ENCODE measurements at places on chromosomes 3 and 15.

DNA sequence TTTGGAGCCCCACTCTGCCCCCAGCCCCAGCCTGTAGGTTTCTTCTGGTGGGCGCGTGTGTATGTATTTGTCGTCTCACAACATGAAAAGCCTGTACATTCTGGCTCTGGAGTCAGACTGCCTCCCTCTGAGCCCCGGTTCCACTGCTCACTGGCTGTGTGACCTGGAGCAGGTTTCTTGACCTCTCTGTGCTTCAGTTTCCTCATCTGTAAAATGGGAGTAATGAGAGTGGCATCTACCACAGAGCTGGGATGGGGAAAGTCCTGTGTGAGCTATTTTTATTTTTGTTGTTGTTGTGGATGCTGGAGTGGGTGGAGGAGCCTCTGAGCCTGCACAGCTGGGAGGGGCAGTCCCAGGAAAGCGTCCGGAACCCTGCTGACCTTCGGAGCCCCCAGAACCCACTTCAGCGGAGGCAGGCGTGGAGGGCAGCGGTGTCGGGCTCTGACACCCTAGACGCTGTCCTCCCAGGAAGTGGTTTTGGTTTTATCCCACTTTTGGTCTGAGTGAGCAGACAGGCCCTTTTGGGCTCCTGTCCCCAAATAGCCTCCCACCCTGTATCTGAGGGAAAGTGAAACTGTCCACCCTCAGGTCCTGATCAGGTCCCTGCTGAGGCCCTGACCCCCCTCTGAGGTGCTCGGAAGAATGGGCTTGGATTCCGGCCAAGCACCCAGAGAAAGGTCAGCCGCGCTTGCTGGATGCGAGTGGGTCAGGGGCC lies 103.5 kb downstream of the CHSY1 start:
- no peak for DNase-seq

- no peak for DNase-seq
Observed at GRCh38 chr3:173676094-173676493, 278.6 kb downstream of the NLGN1 start.

DNA sequence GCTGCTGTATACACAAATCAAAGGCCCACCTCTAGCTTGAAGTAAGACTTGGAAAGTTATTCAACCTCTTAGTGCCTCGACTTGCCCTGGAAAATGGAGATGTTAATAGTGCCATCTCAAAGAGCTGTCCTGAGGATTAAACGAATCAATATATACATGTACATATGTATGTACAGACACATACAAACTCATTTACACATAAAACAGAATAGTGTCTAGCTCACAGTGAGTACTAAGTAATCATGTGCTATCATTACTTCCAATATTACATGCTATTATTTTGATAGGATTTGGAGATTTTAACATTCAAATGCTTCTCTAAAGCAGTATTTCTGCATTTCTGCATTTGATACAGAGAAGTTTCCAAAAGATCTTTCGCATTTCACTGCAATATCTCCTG lies 20.5 kb downstream of the LARP6 start:
- DNase-seq: no peak

DNA sequence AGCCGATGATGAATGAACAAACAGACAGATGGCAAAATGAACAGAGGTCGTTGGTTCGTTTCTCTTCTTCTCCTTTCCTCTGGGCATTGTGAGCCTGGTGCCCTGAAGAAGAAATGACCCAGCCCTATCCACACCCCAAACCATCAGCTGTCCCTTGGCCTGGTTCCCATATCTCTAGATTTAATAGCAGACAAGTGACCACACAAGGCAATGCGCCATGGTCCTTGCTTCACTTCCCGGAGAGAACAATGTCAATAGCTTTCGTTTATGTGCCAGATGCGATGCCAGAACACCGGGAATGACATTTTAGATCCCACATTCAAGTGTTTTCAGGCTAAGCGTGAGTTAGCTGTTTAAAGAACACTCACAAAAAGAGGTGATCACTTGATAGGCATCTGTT lies 17.7 kb downstream of the POC1A start:
- DNase-seq: no peak

GRCh38 chr3:54830658-54831057 lies 97.2 kb downstream of the LRTM1 start:
- no peak for DNase-seq

DNA sequence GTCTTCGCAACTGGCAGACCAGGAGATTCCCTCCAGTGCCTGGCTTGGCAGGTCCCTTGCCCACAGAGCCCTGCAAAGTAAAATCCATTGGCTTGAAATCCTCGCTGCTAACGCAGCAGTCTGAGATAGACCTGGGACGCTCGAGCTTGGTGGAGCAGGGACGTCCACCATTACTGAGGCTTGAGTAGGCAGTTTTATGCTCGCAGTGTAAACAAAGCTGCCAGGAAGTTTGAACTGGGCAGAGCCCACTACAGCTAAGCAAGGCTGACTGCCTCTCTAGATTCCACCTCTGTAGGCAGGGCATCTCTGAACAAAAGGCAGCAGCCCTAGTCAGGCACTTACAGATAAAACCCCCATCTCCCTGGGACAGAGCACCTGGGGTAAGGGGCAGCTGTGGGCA lies 205.0 kb upstream of the MME start:
- no peak for DNase-seq

DNA sequence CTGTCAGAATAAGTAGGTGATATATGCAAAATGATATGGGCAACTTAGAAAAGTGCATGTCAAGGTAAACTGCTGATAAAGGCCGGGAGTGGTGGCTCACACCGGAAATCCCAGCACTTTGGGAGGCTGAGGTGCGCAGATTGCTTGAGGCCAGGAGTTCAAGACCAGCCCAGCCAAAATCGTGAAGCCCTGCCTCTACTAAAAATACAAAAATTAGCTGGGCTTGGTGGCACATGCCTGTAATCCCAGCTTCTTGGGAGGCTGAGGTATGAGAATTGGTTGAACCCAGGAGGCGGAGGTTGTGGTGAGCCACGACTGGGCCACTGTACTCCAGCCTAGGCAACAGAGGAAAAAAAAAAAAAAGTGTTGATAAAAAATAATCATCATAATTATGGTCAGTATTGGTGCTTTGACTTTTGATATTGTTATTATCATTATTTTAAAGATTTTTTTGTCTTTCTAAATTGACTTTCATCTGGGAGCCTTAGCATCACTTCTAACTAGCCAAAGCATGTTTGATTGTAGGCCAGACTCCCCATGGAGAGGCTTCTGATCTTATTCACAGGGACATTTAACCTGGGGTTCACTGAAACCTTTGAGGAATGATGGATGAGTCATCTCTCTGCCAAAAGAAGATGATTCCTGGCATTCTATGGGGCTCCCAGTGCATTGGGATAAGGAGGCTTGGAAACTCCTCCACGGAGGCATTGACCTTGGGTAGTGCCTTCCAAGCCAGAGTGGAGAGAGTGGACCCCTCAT lies 5.6 kb downstream of the ZBTB38 start:
- DNase-seq: no peak

DNA sequence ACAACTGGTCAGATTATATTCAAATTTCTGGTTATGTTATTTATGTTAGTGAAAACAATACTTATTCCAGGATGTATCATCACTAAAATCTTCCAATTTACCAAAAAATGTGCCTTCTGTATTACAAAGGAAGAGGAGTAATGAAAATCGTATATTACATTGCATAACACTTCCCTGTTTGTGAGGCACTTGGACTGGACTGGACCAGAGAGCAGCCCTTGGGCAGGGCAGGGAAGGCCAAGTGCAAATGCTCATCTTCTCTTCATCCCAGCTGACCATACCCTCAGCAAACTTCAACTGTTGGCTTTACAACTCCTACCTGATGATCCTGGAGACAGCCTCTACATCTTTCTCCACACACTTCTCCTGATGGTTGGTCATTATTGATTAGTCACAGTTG lies 285.7 kb upstream of the MME start:
- no peak for DNase-seq

DNA sequence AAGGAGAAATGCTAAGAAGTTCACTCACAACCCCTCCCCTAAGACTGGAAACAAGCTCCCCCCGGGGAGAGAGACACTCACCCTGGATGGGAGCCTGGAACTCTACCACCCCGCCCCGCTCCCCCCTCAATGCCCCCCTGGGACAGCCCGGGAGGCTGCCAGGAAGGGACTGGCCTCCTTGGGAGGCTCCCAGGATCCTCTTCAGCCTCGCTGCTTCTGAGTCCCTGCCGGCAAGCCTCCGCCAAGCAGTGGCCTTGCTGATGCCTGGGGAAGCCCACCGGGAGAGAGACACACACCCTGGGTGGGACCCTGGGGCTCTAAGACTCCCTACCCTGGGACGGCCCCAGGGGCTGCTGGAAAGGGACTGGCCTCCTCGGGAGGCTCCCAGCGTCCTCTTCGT lies 33.4 kb downstream of the CPEB1 start:
- DNase-seq: no peak

DNA sequence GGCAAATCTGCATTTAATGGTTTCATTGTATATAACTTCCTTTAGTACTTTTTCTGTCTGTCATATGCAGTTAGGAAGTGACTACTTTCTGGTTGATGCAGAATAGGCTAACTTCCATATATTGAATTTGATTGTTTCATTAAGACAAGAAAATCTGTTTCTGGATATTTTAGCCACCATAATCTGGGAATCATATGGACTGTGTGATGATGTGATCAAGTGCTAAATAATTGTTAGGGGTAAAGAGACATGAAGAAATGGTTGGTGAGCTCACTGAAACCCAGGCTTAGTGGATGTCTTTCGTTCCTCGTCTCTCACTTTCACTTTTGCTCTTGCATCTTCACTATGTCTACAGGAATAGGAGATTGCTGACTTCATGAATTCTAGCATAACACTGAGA lies 3.5 kb upstream of the MNS1 start:
- DNase-seq: peak; percentile 73

DNA sequence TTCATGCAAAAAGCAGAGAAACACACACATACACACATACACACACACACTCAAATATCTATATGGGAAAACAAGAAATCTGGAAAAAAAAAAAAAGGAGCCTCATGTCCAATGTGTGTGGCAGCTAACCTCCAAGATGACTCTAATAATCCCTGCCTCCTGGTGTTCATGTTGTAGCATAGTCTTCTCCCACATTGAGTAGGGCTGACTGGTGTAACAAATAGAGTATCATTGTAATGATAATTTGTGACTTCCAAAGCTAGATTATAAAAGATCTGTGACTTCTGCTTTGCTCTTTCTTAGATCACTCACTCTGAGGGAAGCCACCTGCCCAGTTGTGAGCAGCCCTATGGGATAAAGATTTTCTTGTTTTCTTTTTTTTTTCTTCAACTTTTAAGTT lies 130.9 kb upstream of the TNIK start:
- no peak for DNase-seq

GRCh38 chr3:192902549-192902948 lies 15.1 kb downstream of the MB21D2 start:
- DNase-seq: no peak

DNA sequence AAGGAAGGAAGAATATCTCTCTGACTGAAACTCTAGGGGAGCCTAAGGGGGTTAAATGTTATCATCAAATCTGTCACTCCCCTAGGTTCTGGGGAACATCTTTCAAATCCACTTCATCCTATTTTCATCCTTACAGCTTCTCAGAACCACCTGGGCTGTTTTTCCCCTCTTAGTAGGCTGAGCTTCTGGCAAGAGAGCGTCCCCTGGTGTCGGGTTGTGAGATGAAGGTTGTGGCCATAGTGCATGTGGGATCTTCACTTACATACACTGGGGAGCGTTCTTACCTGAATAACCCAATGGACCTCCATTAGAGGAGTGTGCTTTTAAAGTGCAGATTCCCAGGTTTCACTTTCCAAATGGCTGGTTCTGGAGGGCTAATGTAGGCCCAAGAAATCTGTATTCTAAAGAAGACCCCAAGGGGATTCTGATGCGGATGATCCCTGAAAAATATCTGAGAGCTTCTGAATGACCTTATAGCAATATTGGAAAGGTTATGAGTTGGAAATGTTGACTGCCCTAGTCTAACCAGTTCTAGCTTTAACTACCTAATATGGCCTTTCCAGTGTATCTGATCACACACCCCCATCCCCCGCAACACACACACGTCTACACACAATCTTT lies 663.7 kb downstream of the AGBL1 start:
- DNase-seq: no peak

- DNase-seq: no peak
Observed at GRCh38 chr15:67185621-67186225, 68.7 kb downstream of the AAGAB start.

- DNase-seq: no peak
Observed at GRCh38 chr15:36961956-36962355, 138.4 kb downstream of the MEIS2 start.

GRCh38 chr3:52930748-52931147 lies 33.4 kb upstream of the STIMATE start:
- no peak for DNase-seq

- DNase-seq: no peak
Observed at GRCh38 chr3:160169139-160169976, 55.9 kb upstream of the C3orf80 start.

GRCh38 chr3:133040696-133041523 lies 2.7 kb downstream of the TMEM108 start:
- DNase-seq: no peak

DNA sequence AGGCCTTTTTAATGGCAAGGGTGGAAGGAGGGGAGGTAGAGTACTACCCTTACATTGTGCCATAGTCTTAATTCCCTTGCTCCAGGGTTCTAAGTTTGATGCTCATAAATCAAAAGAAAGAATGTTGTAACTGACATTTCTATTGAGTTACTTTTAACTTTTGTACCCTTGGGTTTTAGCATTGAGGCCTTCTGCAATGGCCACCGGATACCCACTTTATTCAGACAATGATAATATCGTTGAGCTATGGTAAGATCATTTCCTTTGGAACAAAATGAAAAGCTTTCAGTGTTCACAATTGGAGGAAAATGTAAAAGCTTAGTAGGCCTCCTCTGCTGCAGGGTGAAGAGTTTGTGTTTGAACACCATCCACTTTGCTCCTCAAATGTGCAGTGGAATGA lies 16.8 kb downstream of the CGNL1 start:
- DNase-seq: no peak

DNA sequence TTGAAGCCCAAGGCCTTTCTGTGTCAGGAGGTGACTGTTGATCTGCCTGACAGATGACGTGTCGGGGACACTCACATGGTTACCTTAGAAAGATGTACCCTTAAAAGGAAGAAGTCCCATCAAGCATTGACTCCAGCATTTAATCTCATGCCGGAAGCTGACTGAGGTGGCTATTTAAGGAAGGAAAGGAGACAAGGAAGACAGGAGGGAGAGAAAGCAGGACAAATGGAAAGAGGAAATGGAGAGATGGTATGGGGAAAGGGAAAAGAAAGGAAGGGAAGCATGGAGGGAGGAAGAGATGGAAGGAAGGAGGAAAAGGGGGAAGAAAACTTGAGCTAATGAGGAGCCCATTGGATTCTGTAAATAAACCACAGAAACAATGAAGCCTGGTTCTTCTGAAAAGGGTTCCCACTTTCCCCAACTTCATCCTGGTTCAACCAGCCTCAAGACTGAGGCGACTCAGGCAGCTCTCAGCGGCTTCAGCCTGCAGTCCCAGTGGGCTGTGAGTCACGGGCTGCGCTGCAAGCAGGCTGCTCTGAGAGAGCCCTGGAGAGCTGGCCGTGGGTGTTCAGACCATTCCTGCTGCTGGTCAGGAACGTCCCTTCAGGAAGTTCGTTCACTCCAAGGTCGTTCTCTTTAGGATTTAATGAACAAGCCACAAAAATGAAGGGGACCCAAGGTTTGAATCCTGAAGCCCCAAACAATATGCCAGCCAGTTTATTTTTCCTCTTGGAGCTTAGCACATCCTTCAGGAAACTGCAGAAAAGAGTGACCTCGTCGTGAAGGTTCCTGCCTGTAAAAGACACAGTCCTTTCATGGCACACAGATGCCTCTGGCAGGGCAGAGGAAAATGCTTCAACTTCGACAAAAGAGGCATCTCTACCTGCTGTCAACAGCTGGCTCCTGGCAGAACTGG lies 69.6 kb upstream of the THBS1 start:
- no peak for DNase-seq

Data from thymus (tissue), 14 donors.